ENCODE measurements at places on chromosomes 7 and 10. TPM values are rescaled to one million over a fixed set of nuclear protein-coding genes. Genes with fewer than 3 reads are reported as not detected.
A peak's percentile ranks its signal among the peaks of the same experiment; 100 is the strongest.

The ADAM12 gene
- 8.1 TPM for total RNA-seq

The DPP6 gene
- total RNA-seq: 0.20 TPM

GRCh38 chr10:101993651-101994200, 62.2 kb downstream of the ARMH3 start:
- DNase-seq: no peak

DNA sequence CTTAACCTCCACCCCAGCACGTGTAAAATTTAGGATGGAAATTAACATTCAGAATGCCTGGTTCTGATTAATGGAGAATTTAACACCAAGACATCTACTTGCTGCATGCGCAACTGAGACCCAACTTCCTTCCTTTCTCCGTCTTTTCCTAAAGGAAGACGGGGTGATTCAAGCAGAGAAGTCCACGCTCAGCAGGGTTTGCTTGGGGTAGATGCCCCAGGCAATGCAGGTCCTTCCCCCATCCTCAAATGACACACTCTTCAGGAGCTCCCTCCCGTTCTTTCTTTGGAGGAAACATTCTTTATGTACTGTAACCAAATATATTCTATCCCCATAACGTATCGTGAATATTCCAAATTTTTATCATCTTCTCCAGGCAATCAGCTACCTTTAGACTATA, 47.0 kb downstream of the FAM171A1 start:
- DNase-seq: no peak

DNA sequence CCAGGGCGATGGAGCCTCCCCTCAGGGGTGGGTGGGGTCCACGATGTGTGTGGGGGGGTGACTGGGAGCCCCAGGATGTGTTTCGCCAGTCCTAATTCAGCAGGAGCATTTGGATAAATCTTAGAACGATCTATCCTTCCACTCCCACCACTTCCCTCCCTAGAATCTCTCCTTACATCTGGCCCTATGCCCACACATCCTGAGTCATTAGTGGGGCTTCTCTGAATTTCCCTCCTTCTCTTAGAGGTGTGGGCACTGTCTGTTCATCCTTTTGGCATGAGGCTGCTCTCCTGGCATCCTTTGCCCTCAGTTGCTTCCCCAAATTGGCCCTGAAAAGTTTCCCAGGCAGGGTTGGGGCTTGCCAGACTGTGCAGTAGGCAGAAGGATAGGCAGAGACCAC, 1.6 kb downstream of the GHRHR start:
- DNase-seq: no peak

GRCh38 chr7:7996568-7996967, 28.0 kb downstream of the GLCCI1 start:
- no peak for DNase-seq

DNA sequence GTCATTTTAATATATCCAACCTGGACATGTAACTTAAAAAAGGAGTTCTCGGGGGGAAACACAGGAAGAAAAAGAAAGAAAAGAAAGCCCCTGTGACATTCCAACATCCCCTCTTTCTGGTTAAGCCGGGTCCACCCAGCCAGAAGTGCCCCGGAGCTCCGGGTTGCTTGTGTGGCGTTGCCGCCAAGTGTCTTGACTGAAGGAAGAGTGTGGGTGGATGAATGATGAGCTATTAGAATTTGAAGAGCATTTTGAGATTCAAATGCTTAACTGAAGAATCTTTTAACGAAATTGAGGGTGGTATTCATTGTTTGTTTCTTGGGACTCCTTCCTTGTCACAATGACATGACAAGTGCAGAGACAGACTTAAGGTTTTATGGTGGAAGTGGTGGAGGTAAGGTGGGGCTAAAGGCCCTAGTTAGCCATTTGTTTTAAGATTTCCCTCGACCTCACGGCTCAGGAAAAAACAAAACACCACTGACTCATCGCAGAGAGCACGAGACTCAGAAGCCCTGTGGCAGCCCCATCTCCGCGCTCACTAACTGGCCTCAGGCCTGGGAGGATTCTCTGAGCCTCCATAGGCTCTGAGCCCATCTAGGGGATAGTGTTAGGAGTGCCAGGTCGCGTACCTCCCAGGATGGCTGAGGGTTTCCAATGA, 1.8 kb upstream of the GLI3 start:
- peak; percentile 64 for DNase-seq

DNA sequence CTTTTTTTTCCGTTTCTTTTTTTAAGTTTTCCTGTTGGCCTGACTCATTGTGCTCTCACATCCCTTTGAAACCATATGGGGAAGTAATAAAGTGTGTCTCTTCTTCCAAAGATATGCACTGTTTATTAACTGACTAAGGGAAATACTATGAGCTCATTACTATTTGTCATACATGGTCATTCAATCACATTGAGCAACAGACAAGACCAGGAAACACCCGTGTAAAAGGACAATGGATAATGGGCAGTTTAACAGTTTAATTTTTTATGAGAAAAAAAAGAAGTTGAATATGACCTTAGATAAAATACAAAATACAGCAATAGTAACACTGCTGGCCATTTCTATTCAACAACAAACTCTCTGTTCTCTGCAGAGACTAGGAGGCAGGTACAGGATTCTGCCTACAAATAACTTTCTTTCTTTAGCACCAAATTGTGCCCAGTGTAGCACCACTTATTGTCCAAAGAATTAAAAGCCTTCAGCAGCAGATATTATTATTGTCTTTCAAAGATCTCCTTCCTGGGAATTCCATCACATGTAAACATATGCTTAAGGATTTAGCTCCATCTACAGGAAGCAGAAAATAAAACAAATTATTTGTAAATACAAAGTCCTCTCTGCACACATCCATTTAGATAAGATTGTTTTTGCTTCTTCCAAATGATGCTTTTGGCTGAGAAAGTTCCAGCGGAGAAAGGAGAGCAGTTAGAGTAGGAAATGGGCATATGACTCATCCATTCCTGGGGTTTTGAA, 55.0 kb upstream of the AKR1E2 start:
- peak; percentile 34 for DNase-seq

DNA sequence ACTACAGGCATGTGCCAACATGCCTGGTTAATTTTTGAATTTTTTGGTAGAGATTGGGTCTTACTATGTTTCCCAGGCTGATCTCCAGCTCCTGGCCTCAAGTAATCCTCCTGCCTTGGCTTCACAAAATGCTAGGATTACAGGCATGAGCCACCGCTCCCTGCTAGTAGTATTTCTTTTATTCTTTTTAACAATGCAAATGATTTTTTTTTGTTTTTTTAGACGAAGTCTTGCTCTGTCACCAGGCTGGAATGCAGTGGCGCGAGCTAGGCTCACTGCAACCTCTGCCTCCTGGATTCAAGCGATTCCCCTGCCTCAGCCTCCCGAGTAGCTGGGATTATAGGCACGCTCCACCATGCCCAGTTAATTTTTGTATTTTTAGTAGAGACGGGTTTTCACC, 58.1 kb downstream of the SVIL start:
- DNase-seq: no peak

- DNase-seq: no peak
Observed at GRCh38 chr7:124482229-124482628, 283.4 kb downstream of the GPR37 start.

Data from hepatocyte (in vitro differentiated cells).